ENCODE measurements at places on chromosomes 3 and 15.

- DNase-seq = peak; percentile 81
These were observed at the start of gene IL17RD for GRCh38 chr3:57164657-57165573. Gene IL17RD (minus strand): TSS chr3:57165353. CDS start chr3:57165286, 67 bp downstream.

GRCh38 chr15:40836020-40836419 is 7.5 kb upstream of the PPP1R14D start:
- no peak for DNase-seq

DNA sequence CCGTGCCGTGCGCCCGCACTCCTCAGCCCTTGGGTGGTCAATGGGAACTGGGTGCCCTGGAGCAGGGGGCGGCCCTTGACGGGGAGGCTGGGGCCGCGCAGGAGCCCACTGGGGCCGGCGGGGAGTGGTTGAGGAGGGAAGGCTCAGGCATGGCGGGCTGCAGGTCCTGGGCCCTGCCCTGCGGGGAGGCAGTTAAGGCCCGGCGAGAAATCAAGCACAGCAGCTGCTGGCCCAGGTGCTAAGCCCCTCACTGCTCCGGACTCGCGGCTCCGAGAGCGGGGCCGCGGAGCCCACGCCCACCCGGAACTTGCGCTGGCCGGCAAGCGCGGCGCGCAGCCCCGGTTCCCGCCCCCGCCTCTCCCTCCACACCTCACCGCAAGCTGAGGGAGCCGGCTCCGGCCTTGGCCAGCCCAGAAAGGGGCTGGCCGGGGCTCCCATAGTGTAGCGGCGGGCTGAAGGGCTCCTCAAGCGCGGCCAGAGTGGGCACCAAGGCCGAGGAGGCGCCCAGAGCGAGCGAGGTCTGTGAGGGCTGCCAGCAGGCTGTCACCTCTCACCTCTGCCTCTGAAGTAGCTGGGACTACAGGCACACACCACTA is 7.8 kb downstream of the GP9 start:
- DNase-seq = no peak

DNA sequence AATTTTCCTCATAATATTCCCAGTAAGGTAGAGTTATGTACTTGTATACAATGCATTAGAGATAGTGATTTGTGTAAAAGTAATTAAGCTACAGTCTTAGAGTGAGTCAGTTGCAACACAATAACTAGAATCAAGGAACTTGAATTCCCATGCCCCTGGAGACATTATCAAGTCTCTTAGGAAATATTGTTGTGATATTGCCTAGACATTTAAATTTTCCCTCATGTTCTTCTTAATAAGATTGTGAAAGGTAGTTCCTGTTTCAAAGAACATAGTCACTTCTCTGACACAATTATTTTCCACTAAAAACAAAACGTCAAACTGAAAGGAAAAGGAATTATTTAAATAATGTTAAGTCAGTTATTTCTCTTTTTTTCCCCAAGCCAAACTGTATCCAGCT is 13.0 kb upstream of the ATP1B3 start:
- DNase-seq = no peak

GRCh38 chr3:160618878-160619277 is 53.5 kb upstream of the KPNA4 start:
- no peak for DNase-seq

DNA sequence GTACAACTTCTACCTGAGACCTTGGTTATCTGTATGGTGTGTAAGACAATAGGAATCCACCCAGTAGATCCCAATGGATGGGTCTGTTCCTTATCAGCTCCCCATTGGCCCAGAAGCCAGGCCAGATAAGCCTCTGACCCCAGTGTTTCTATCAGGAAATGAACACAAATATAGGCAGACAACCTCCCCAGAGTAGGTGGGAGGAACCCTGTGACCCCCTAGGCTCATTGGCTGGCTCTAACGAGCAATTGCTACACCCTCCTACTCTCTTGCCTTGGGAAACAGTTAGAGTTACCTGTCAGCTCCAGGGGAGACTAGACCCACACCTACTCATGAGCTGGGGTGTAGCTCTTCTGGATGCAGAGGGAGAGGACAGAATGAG is 299.9 kb downstream of the UACA start:
- no peak for DNase-seq

DNA sequence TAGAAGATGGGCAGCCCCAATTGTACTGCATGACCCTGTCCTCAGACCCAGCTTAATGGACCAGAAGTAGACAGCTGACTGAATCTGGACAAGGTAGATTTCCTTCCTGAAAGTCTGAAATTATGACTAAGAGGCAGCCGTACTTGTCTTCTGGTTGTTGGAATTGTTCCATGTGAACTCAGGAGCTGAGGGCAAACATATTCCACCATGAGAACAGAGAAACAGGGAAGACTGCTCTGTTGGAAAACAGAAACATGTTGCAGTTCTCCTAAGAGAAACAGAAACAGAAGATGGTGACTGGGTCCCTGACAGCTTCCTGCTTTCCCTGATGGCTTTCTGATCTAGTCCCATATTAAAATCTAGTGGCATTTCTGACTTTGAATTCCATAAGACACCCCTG is 24.1 kb downstream of the POPDC2 start:
- peak; percentile 22 for DNase-seq

GRCh38 chr3:159620281-159620680 is 368.4 kb upstream of the IL12A start:
- DNase-seq = peak; percentile 39

DNA sequence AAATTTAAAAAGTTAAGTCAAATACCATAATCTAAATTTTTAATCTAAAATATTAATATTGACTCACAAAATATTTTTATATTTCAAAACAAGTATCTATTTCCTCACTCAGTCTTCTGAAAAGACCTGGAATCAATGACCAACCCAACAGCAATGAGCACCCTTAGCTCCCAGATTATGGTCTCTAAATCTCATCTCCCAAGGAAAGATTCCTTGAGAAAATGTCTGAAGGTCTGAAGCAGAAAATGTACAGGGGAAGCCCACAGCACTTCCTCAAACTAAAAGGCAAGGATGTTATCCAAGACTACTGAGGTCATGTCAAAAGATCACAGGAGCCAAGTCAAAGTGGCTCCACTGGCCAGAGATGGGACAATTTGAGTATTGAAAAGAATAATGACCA is 51.0 kb upstream of the SLCO2A1 start:
- DNase-seq = no peak

- DNase-seq = no peak
These were observed 4.9 kb downstream of the ISL2 start for GRCh38 chr15:76341366-76342057.

DNA sequence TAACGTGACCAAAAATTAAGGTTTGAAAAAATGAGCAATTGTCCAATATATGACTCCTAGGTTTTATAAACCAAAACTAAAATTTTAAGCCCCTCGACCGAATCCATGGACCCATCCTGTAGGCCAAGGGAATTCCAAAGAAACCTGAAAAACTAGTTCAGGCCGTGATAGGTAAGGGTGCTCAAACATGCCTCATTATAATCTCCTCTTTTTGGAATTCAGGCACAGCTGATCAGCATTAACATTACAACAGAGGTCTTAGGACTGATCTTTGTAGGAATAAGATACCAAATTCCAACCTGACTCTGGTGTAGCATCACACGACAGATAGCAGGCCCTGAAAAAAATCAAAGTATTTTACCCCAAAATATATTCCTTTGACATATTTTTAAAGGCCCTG is 155.7 kb downstream of the NEK10 start:
- DNase-seq = no peak

- DNase-seq = peak; percentile 79
These were observed 79.9 kb downstream of the UBP1 start for GRCh38 chr3:33360136-33360825.

GRCh38 chr3:190595179-190595795 is 81.4 kb downstream of the IL1RAP start:
- DNase-seq = no peak

- DNase-seq = no peak
These were observed 142.0 kb upstream of the ATP2B2 start for GRCh38 chr3:10647376-10647775.

DNA sequence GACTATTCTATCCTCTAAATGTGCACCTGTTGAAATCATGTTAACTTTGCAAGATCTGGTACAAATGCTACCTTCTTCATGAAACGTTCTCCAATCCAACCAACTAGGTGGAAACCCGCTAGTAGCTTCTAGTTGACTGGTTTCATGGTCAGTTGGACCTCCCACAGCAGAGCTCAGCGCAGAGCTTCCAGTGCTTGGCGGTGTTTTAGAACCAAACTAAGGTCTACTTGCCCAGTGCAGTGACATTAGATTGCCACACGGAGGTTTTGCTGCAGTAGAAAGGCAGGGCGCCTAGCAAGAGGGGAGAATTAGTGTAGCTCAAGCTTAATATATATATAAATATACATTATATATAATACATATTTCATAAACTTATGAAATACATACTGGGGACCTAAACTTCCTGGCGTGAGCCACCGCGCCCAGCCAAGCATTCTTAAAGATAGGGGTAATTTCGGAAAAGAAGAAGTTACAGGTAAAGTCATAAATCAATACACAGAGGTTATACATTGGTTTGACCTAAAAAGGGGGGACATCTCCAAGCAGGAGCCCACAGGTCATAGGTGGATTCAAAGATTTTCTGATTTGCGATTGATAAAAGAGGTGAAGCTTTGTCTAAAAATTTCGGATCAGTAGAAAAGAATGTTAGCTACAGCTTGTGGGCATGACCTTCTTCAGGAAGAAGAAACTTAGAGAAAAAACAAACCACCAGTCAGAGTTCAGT is 2.1 kb upstream of the OXSR1 start:
- DNase-seq = no peak

DNA sequence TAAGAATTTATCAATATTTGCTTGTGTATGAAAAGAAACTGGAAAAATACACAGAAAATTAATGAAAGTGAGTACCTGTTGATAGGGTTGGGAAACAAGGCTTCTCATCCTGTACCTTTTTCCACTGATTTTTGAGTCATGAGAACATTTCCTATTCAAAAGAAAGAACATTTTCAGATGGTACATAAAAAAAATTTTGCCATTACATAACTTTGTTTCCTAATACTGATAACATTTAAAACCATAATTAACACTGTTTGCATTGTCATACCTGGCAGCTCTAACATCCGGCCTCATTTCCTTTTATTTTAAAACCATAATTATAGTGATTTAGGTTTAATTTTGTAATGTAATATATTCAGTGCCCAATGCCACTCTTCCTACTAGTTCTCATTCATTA is 11.7 kb downstream of the NKTR start:
- no peak for DNase-seq

- no peak for DNase-seq
These were observed at the start of gene ZDHHC19 for GRCh38 chr3:196210673-196211556. Gene ZDHHC19 (minus strand): TSS chr3:196211400. CDS start chr3:196211315, 85 bp downstream.

DNA sequence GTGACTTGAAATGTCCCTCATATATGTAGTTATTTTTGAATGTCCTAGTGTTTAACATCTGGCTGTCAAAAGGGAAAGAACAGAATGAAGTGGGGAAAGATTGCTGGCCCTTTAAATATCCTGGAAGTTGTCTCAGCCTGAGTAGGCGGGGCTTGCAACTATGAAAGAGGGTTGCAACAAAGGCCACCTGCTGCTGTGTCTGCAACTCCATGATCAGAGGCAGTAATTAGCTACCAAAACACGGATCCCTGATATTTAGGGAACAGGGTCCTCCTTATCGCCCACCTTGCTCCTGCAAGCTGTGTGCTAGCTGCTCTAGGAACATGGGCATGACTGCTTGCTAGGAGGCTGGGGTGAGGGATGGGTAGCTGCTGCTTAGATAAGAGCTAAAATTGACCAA is 100.2 kb upstream of the CFAP20DC start:
- DNase-seq = no peak

- no peak for DNase-seq
These were observed 365.8 kb upstream of the MCTP2 start for GRCh38 chr15:93865586-93865985.

GRCh38 chr15:87947560-87947959 is 309.0 kb downstream of the NTRK3 start:
- DNase-seq = no peak

DNA sequence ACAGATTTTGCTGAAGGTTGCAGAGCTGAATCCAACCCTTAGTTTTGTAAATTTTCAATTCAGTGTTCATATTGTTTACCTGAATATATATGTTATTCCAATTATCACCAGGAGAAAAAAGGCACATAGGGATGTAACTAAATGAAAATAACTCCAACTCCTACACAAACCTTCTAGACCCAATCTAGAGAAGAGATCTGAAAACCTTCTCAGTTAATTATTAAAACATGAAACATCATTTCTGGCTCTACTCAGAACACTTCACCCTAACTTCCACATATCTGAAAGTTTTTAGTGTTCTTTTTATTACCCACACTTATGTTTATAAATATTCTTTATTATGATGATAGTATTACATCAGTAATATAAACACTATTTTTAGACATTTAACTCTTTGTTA is 76.6 kb downstream of the LRRFIP2 start:
- DNase-seq = no peak

DNA sequence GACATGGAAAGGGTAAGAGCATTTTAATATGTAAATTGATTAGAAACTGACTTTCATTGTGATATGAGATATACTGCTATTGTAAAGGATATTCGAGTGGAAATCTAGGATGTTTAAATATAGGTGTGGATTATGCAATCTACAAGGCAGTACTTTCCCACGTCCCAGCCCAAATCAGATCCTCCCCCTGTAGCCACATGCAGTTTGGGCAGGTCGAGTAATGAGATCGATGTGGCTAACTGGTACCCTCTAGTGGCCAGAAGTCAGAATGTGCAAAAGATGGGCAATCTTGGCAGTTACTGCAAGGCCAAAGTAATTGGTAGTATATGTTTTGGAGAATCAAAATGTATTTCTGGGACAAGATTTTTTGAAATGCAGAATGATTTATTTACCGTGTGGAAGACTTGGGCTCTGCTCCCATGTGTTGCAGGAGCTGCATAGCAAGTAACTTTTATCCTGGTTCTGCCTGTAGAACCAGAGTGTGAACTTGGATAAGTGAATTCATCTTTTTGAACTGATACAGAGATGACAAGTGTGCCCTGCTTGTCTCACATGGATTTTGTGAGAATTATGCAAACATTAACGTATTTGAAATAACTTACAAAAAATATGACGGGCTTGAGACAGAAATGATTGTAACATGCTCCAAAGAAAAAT is 94.5 kb upstream of the ADAMTSL3 start:
- DNase-seq = peak; percentile 56

DNA sequence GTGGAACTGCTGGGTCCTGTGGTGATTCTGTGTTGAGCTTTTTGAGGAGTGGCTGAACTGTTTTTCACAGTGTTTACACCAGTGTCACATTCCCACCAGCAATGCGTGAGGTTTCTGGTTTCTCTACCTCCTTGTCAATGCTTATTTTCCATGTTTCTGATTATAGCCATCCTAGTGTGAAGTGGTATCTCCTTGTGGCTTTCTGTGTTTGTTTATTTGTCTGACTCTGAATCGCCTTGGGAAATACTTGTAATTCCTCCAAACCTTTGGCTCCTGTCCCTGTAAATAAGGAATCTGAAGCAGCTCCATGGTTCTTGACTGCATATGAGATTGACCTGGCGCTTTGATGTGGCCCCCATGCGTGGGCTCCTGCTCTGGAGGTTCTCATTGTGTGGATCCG is 20.6 kb downstream of the FAN1 start:
- DNase-seq = peak; percentile 62

- DNase-seq = peak; percentile 89
These were observed 42.0 kb upstream of the SACM1L start for GRCh38 chr3:45647148-45647619.
